Mammary microvascular endothelial cell (primary cell): ENCODE measurements at places on chromosomes 6 and 20. TPM values are rescaled to one million over a fixed set of nuclear protein-coding genes. Genes with fewer than 3 reads are reported as not detected.

Gene SYCP2
- total RNA-seq = 0.13 and 0.30 TPM in 2 replicates

Gene XKR7
- total RNA-seq = not detected in 2 replicates

Gene ANGPT4
- not detected in 2 replicates for total RNA-seq

Gene CRISP3
- total RNA-seq = not detected in 2 replicates

Gene SIRT5
- total RNA-seq = 7.5 and 9.0 TPM in 2 replicates

Gene BTN1A1
- not detected in 2 replicates for total RNA-seq

Gene GDAP1L1
- not detected in 2 replicates for total RNA-seq

Gene KCNQ5
- not detected in 2 replicates for total RNA-seq

Gene COX4I2
- not detected in 2 replicates for total RNA-seq

Gene SMOC2
- not detected in 2 replicates for total RNA-seq

Gene ADGB
- total RNA-seq = not detected in 2 replicates

Gene TMEM244
- total RNA-seq = not detected in 2 replicates

Gene TTK
- 34.6 and 39.8 TPM in 2 replicates for total RNA-seq
